ENCODE measurements at places on chromosomes 3 and 15.

- DNase-seq: peak; percentile 71
Measured at GRCh38 chr3:170372190-170372879, 14.8 kb downstream of the SKIL start.

GRCh38 chr3:22886439-22887068 is 316.6 kb upstream of the UBE2E2 start:
- DNase-seq: no peak

- no peak for DNase-seq
Measured at GRCh38 chr15:67907184-67907723, 67.4 kb upstream of the RNU6-1 start.

DNA sequence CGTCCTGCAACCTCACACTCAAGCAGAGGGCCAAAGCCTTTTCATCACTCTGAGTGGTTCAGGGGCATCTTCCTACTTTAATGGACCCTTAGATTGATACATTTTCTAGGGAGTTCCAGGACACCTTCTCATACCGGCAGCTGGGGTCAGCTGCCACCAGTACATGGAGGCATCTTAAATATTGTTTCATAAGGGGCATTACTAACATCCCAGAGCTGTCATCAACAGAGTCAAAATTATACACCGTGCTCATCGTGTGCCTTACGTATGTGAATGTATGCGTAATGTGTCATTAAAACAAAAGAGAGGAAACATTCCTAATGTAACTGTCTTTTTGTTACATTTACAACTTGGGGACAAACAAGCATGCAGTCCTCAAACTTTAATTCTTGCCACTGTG is 57.9 kb downstream of the ARNT2 start:
- DNase-seq: no peak

- no peak for DNase-seq
Measured at GRCh38 chr3:62161371-62161770, 212.0 kb downstream of the FEZF2 start.

DNA sequence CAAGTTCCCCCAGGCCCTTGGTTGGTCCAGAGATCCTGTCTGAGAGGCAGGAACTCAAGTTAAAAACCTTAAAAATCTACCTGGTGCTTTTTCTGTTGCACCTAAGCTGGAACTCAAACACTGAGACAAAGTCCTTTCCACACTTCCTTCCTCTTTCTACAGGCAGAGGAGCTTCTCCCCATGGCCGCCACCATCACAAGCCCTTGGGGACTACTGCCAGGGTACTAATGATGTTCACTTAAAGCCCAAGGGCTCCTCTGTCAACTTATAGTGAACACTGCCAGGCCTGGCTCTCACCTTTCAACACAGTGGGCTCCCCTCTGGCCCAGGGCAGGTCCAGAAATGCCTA is 26.0 kb downstream of the TM4SF18 start:
- no peak for DNase-seq
